Type B pancreatic cell (in vitro differentiated cells): ENCODE measurements at places on chromosomes 6 and 20.

GRCh38 chr6:139583420-139583819 is 209.0 kb upstream of the CITED2 start:
- DNase-seq = no peak

GRCh38 chr6:148789948-148790347 is 43.1 kb downstream of the UST start:
- DNase-seq = no peak

GRCh38 chr20:368915-369314 is 11.6 kb upstream of the TRIB3 start:
- DNase-seq = no peak

- DNase-seq = no peak
These were observed 182.7 kb upstream of the AKAP12 start for GRCh38 chr6:151057061-151057460.

DNA sequence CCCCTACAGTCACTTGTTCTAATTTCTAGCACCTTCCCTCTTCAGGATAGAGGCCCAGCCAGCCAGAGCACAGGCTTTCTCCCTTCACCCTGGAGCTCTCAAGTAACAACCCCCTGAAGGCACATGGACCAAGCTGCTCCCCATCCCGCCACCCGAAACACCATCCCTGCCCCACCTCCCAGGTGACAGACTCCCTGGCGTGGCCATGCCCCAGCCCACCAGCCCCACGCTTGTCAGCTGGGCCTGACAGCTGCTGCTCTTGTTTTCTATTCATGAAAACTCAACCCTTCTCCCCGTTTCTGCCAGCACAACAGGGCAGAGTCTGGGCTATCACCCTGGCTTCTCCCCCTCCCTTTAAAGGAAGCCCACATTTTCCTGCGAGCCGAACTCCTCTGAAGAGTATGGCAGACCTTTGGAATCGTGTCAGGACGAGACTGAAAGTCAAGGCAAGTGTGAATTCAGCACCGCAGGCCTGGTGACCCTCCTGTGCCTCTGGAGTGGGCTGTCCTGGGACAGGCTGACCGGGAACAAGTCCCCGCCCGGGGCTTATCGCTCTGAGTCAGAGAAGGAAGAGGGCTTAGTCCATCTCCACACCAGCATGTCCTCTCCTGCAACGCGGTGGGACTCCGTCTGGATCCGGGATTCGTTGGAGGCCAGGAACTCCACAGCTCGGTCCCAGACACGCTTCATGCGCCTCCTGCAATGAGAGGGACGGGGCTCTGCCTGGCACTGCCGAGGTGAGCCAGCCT is 16.7 kb downstream of the LEMD2 start:
- DNase-seq = no peak
